Coronary artery (tissue), 2 donors: ENCODE measurements at places on chromosomes 13 and 19.

DNA sequence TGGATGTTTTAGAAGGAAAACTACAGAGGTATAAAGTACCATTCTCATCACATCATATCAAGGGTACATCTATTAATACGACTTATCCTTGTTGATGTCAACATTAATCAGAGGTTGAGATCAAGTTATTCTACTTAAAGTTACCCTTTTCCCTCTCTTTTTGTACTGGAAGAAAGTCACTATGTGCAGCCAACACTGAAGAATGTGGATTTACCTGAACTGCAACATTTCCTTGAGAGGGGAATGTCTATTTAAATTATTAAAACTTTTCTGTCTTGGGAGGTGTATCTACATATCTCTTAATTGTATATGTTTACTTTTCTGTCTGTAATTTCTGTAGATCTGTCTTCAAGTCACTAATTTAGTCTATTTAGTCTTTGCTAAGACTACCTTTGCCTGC, 2.5 kb upstream of the FBXL3 start:
- DNase-seq: no peak

GRCh38 chr19:38033658-38034491, 126.9 kb downstream of the SIPA1L3 start:
- DNase-seq: no peak

GRCh38 chr19:35991731-35992450, 3.1 kb upstream of the SDHAF1 start:
- DNase-seq: no peak

DNA sequence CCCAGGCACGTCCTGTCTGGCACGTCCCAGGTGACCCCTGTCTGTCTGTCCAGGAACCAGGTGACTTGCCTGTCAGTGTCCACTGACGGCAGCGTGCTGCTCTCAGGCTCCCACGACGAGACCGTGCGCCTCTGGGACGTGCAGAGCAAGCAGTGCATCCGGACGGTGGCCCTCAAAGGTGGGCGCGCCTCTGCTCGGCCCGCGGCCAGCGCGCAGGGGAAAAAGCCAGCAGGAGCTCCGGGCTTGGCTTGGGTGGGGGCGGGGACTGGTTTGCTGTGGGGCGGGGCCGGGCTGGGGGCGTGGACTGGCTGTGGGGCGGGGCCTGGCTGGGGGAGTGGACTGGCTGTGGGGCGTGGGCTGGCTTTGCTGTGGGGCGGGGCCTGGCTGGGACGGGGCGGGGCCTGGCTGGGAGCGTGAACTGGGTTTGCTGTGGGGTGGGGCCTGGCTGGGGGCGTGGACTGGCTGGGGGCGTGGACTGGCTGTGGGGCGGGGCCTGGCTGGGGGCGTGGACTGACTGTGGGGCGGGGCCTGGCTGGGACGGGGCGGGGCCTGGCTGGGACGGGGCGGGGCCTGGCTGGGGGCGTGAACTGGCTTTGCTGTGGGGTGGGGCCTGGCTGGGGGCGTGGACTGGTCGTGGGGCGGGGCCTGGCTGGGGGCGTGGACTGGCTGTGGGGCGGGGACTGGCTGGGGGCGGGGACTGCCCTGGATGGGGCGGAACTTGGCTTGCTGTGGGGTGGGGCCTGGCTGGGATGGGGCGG, 7.2 kb downstream of the WDR18 start:
- no peak for DNase-seq

DNA sequence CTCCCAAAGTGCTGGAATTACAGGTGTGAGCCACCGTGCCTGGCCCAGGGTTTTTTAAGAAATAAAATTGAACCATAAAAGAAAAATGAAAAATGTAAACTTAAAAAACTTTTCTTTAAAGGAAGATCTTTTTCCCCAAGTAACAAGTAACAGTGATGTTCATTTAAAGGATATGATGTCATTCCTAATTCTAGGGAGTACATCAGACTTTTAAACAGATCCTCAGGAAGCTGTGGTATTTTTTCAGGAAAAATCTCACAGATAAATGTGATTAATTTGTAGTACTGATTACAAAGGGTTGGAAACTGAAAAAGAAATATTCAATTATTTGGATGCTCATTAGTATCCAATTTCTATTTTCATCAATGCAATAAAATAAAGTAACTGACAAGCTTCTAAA, 14.6 kb upstream of the EEF1AKMT1 start:
- no peak for DNase-seq

- DNase-seq: no peak
These were observed 829.8 kb upstream of the SLC10A2 start for GRCh38 chr13:103895835-103896531.

- no peak for DNase-seq
These were observed 400.5 kb upstream of the PCDH9 start for GRCh38 chr13:67630640-67631039.

DNA sequence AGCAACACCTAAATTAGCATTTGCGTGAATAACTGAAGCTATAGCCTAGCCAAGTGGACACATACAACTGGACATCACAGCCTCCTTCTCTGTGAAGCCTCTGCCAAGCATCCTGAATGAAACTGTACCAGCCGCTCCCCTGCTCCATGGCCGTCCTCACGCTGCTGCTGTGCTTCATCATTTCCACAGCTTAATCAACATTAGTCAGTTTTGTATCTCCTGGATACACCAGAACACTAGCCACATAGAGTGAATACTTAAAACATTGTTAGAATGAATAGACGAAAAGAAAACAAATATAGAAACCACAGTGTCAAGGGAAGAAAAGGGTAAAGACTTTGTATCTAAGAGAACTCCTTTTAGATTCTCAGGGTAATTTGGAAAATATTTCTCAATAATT, 1526.9 kb downstream of the EFNB2 start:
- DNase-seq: no peak

- no peak for DNase-seq
These were observed 69.8 kb upstream of the STARD13 start for GRCh38 chr13:33355201-33355895.

GRCh38 chr13:48093588-48093987, 1.3 kb downstream of the MED4 start:
- no peak for DNase-seq

DNA sequence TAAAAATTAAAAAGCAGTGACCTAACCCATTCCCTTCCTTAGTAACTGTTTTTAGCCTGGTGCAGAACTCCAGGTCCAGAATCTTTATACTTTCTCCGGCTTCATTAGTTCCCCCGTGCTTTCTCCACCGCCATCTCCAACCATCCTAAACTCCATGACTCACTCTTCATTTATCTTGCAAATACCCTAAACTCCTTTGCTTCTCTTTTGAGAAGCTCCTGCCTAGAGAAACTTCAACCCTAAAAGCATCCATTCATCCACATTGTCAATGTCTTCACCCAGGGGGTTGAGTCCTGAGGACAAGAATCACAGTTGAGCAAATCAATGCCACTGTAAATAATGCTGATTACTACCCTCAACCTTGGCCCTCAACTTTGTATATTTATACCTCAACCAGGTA, 17.1 kb upstream of the GARRE1 start:
- DNase-seq: no peak

- DNase-seq: no peak
These were observed 184.6 kb downstream of the GPC6 start for GRCh38 chr13:93411186-93411680.

GRCh38 chr19:39385629-39386411, 5.1 kb downstream of the PAF1 start:
- DNase-seq: no peak

DNA sequence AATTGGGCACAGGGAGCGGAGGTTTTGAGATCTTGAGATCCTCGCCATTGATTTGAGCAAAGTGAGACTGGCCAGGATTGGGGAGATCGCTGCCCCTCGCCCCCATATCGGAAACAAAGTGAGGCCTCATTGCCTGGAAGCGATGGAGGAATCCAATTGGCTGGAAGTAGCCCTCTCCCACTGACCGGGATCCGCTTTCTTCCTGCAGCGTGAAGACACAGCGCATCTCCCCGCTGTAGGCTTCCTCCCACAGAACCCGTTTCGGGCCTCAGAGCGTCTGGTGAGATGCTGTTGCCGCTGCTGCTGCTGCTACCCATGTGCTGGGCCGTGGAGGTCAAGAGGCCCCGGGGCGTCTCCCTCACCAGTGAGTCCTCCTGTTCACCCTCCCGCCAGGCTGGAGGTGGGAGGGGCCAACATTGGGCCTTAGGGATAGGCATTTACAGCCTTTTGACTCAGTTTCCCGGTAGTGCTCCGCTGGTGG, 438 bp downstream of the PRKCSH start:
- no peak for DNase-seq

- DNase-seq: no peak
These were observed 303.6 kb upstream of the ZNF507 start for GRCh38 chr19:32041681-32042292.

GRCh38 chr19:8367327-8368001, 3.5 kb downstream of the ANGPTL4 start:
- peak; percentile 96 for DNase-seq

GRCh38 chr19:40612831-40613689, 11.9 kb downstream of the LTBP4 start:
- DNase-seq: peak; percentile 76

DNA sequence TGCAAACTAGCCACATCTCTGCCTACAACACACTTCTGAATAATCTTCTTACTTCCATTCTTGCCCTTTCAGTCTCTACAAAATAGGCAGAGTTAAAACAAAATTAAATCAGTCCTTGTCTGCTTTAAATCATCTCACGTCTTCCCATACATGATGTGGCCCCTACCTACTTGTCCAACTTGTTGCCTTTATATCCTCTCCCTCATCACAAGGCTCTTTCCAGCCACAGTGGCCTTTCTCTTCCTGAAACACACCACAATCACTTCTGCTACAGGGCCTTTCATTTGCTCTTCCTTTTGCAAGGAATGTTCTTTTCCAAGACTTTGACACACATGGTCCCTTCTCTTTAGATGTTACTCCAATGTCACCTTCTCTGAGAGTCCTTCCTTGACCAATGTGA, 1.7 kb downstream of the RBM26 start:
- no peak for DNase-seq

DNA sequence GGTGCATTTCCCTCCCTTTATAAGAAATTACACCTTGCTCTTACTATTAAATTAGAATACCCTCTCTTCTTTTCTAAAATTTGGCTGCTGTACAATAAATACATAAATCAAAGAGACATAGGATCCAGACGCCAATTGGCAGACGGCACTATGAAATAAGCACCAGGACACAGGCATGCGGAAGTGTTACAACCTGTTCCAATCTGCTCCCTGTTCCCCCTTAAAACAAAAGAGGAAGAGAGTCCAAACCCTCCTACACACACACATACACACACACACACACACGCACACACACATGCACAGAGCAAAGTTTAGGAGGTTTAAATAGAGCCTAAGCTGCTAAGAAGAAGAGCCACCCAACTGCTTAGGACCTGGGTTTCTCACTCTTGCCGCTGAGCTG, 75.6 kb upstream of the ZNF507 start:
- DNase-seq: no peak

GRCh38 chr19:34838753-34839431, 65.9 kb upstream of the ZNF599 start:
- DNase-seq: no peak
